Hypothalamus (tissue), 51 donors: ENCODE measurements at places on chromosomes 16 and 17.

GRCh38 chr17:44102849-44103622, 20.4 kb downstream of the HDAC5 start:
- DNase-seq = no peak

DNA sequence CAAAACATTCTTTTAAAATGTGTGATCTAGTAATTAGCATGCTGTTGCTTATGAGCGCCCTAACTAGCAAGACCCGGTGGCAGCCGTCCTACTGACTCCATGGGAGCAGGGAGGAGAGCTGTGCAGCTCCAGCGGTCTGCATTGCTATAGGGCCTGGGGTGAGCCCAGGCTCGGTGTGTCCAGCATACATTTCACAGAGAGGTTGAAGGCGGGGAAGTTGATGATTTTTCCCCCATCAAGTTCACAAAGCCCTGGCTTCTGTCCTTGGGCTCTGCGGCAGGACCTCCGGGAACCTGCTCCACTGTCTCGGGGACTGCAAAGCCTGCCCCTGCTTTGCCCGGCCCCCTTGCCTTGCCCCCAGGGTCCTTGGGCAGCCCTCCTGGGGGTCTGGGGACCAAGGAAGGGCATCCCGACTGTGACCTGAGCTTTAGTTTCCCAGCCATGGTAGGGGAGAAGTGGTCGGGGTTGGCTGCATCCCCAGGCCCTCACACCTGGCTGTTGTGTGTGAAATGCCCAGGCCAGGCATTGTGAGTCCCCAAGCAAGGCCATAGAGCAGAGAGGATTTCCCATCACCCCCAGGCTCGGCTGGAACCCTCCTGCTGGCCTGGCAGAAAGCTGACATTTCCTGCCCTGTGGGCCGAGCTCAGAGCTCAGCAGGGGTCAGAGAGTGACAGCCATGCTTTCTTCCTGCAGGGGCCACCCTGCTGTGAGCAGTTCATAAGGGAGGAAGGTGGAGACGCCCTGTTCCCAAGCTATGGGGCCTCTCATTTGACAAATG, 24.8 kb downstream of the KCNJ12 start:
- no peak for DNase-seq

DNA sequence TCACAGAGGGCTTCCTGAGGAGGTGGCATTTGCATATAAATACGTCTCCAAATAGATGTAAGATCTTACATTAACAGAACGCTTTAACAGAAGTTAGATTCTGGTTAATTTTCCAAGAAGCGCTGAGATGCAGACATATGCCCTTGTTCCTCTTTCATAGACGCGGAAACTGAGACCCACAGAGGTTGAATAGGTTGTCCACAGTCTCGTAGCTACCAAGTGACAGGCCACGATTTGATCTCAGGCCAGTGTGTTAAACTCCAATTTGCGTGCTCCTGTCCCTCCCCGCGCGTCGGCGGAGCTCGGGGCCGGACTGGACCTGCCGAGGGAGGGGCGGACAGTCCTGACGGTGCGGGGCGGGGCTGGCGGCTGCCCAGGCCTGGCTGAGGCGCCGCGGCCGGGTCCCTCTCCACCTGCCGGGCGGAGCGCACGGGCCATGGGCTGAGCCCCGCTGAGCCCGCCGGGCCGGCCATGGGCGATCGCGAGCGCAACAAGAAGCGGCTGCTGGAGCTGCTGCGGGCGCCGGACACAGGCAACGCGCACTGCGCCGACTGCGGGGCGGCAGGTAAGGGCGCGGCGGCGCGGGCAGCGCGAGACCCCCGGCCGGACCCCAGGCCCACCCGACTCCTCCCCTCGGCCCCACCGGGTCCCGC, at the start of gene ADAP2:
Gene ADAP2, plus strand, starts transcription at position 402 of the 653 bp plus-strand sequence. Its CDS starts 70 bp downstream, at position 472.
- DNase-seq = no peak

- no peak for DNase-seq
These were observed 24.8 kb upstream of the MAP3K14 start for GRCh38 chr17:45341533-45342158.

- no peak for DNase-seq
These were observed 6.2 kb downstream of the STXBP4 start for GRCh38 chr17:54974759-54975158.

- DNase-seq = no peak
These were observed 165.9 kb downstream of the SDK2 start for GRCh38 chr17:73478334-73478733.

- DNase-seq = no peak
These were observed 118.8 kb upstream of the FOXF1 start for GRCh38 chr16:86391486-86391885.

- DNase-seq = no peak
These were observed 393.3 kb upstream of the TNRC6C start for GRCh38 chr17:77565166-77565565.

- DNase-seq = no peak
These were observed 558 bp downstream of the HSD3B7 start for GRCh38 chr16:30985401-30986128.

GRCh38 chr16:81424771-81425170, 19.8 kb upstream of the CMIP start:
- DNase-seq = no peak

DNA sequence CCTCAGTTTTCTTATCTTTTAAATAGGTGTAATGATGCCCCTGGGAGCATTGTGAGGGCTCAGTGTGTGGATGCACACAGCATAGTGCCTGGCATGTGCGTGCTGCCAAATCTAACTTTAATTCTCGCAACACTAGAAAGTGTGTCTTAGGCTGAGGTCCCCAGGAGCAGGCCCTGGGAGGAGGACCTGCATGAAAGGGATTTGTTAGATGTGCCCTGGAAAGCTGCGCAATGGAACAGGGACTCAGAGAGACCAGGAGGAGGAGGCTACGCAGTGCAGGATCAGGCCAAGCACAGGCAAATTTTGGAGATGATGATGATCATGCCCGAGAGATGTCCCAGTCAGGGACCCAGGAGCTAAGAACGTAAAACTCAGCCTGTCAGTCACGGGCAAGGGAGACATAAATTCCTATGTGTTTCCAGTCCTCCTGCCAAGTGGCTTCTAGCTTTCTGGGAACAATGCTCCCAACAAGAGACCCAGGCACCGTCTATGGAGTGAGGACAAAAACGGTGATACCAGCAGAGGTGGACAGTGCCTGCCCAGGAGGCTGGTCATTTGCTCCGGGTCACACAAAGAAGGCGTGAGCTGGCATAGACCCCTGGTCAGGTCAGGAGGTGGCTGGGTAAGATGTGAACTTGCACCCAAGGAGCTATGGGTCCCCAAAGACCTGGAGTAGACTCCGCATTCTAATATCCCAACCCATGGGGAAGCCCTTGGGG, 352.2 kb upstream of the TNRC6C start:
- no peak for DNase-seq
